ENCODE measurements at places on chromosomes 16 and 17.

DNA sequence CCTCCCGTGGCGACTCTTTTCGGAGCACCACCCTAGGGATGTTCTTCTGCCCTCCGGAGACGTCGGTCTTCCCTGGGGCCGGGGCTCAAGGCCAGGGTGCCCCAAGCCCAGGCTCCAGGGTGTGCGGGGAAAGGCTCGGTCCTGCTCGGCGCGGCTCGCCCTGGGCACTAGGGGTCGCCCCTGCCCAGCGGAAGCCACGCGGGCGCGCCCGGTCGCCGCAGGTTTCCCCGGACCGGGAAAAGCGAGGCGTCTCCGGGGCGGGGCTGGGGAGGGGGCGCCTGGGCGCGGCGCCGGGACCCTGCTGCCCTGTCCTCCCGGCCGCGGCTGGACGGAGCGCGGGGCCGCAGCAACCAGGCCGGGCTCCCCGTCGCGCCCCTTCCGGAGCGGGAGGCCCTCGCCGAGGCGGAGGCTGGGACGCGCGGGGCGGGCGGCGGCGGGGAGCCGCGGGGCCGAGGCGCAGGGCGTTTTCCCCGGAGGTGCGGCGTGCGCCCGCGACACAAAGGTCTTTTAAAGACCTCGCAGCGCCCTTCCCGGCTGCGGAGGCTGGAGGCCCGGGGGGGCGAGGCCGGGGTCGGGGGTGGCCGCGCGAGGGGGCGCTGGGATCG is 76.4 kb downstream of the MRC2 start:
- DNase-seq = peak; percentile 60

DNA sequence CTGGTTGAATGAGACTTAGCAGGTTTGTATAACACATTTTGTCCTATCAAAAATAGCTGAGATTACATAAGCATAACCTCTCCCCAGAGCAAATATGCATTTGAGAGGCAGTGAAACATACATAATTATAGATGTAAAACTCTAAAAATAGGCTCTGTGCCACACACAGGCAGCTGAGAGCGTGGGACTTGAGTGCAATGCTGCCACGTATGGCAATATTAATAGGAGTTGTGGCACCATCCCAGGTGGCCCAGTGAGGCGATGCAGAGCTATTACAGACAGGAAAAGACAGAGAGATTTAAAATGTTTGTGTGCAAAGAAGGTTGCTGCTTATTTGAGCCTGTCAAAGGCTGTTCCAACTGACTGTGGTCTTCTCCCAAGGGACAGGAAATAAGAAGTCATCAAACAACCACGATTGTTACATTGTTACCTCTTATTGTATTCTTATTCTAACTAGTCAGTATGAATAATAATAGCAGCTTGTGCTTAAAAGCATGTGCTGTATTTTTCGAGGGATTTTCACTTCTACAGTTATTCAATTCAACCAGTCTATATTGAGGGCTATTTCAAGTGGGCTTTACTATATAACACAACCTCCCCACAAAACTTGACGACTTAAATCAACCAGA is 116.5 kb downstream of the SALL1 start:
- no peak for DNase-seq

DNA sequence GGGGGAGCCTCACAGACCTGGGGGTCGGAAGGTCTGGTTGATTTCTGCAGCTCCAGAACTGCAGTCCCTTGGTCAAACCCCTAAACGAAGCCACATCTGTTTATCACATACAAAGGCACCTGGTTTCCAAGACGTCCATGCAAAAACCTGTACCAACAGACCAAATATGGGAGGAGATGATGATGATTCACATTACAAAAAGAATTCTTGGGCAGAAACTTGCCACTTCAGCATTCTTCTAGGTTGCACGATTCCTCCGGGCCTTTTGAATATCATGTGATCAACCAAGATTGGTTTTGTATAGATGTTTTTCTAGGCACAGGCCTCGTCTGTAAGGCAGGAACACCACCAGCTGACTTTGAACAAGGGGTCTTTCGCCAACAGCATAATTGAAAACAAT is 466.3 kb downstream of the SOX9 start:
- no peak for DNase-seq

- DNase-seq = no peak
Measured at GRCh38 chr16:60755907-60756306, 1280.3 kb downstream of the CDH8 start.

DNA sequence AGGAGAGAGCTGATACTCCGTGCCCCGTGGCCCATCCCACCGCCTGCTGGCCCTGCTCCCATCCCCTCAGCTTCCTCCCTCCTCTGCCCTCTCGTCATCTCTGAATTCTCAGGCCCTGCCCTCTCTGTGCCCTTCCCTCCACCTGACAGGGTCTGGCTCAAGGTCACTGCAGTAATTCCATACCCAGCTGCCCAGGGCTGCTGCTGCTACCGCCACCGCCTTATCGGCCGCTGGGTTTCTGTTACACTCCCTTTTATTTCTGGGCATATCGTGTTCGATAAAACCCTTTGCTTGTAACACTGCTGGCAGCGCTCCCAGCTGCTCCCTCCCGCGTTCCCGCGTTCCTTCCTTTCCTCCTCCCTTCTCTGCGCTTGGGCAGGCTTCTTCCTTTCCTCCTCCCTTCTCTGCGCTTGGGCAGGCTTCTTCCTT is 1.2 kb downstream of the EPN3 start:
- no peak for DNase-seq

- DNase-seq = no peak
Measured at GRCh38 chr16:19522760-19523159, 862 bp upstream of the GDE1 start.

DNA sequence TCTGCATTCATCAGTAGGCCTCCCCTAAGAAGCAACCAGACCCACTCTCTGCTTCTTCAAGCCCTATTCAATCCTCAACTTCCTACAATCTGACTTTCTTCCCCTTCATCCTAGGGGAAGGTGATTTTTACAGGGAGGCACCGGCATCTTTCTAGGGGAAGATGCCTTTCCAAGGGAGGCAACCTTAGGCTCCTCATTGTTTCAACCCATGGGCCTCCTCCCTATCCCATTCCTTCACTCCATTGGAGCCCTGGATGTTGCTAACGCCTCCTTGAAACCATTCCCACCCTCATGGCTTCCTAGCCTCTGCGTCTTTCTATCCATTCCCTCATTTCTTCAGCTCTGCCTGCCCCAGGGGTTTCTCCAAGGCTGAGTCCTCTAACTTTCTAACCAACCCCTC is 2.7 kb upstream of the CUEDC1 start:
- DNase-seq = no peak
